NCI-H2029 treated with DMSO at 0.1 percent for 48 hours (cell line): ENCODE measurements at places on chromosomes 4 and X.

DNA sequence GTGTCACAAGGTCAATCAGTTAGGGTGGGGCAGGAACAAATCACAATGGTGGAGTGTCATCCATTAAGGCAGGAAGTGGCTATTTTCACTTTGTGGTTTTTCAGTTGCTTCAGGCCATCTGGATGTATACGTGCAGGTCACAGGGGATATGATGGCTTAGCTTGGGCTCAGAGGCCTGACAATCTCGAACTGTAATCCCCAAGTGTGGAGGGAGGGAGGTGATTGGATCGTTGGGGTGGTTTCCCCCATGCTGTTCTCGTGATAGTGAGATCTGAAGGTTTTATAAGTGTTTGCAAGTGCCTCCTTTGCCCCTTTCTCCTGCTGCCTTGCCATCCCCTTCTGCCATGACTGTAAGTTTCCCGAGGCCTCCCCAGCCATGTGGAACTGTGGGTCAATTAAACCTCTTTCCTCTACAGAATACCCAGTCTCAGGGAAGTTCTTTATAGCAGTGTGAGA is 36.7 kb upstream of the STS start:
- no peak for DNase-seq

DNA sequence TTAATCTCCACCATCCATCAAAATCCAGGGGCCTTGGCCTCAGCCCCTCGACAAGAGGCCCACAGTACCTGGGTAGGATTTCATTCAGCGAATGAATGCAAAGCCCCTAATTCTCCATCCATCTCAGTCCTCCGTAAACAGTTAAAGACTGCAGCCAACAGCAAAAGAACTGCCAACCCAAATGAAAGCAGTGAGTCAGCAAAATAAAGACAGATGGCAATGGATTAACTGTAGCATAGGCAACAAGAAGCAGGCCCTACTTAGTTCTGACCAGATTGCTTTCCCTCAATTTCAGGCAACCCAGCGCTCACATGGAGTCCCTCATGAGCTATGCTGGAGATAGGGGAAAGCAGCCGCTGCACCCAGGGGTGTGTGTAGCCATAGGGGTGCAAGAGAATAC is 21.4 kb downstream of the PLAC1 start:
- no peak for DNase-seq

DNA sequence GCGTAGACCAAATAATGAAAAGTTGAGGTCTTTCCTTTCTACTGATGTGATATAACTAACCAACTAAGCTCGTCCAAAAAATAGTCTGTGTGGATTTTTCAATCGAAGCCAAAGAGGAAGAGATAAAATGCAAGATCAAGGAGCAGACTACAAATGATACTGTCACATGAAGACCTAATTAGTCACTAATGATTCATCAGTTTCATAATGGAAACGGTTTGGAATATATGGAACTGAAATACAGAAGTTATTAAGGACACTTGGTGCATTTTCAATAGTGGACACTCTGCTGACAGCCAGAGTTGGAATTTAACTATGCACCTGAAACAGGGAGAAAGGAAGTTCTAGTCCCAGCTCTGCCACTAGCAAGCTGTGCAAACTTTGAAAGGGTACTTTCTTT is 119.8 kb downstream of the GUCY2F start:
- DNase-seq: no peak

DNA sequence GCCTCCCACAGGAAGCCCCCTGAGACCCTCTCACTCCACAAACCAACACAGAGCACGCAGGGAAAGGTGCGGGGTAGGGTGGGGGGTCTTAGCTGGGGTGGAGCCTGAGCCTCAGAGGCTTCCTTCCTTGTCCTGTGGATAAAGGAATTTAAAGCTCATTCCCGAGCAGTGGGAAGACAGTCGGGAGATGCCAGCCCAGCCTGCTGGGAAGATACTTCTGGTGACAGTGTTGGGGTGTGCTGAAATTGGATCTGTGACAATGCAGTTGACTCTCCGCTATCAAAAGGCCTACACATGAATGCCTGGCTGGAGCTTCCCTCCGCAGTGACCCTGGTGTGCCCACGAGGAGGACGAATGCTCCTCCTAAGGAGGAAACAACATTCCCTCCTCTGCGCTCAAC is 45.5 kb downstream of the JAKMIP1 start:
- DNase-seq: no peak
